ENCODE measurements at places on chromosomes 7 and 10. TPM values are rescaled to one million over a fixed set of nuclear protein-coding genes. Genes with fewer than 3 reads are reported as not detected.

Gene SLC13A4
- total RNA-seq: not detected

Gene TUBAL3
- total RNA-seq: not detected

Gene GARIN1A
- total RNA-seq: 1.3 TPM

Gene OR9A2
- not detected for total RNA-seq

Gene CALCR
- 0.10 TPM for total RNA-seq

Gene MSMB
- not detected for total RNA-seq

Gene NACAD
- 19.7 TPM for total RNA-seq

Gene MOGAT3
- total RNA-seq: not detected

Gene CD36
- 14.2 TPM for total RNA-seq

Gene GRM3
- not detected for total RNA-seq

Data from ovary (tissue), 10 donors.